ENCODE measurements at places on chromosomes 16 and 17.
A peak's percentile ranks its signal among the peaks of the same experiment; 100 is the strongest.

GRCh38 chr17:18182978-18183333 lies 672 bp upstream of the ALKBH5 start:
- DNase-seq: peak; percentile 86

- DNase-seq: peak; percentile 83
Observed at GRCh38 chr16:2147981-2148671, at the start of gene RAB26. Gene RAB26 (plus strand): TSS chr16:2148625. CDS start chr16:2148784, 159 bp downstream.

DNA sequence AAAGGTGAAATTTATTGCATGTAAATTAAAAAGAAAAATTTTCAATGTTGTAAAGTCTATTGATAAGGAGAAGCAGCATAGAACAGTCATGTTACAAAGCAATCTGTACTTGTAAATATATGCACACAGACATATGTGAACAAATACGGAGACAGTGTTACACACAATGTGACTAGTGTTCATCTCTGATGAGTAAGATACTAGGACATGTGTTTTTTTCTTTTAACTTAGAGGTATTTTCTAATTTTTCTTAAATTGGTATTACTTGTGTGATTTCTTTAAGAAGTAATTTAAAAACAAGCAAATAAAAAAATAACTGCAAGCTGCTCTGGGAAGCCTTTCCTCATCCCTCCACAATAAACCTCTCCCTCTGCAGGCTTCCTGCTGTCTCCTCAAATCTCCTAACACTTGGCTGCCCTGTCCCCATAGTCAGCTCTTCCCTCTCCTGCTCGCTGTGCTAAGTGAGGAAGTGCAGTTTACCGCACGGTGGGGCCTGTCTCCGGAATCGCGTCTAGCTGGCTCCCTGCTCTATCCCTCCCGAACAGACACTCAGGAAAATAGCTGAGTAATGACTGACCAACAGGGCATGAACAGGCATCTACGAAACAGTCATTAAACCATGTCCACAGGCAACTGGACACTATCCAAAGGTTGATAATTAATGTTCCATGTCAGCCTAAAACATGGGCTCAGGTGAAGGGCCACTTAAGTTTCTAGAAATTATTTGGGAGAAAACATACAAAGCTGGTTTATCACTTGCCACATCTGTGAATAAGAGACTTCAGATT lies 35.9 kb downstream of the CMTM4 start:
- DNase-seq: no peak

GRCh38 chr16:11781773-11782172 lies 15.3 kb downstream of the ZC3H7A start:
- DNase-seq: no peak

DNA sequence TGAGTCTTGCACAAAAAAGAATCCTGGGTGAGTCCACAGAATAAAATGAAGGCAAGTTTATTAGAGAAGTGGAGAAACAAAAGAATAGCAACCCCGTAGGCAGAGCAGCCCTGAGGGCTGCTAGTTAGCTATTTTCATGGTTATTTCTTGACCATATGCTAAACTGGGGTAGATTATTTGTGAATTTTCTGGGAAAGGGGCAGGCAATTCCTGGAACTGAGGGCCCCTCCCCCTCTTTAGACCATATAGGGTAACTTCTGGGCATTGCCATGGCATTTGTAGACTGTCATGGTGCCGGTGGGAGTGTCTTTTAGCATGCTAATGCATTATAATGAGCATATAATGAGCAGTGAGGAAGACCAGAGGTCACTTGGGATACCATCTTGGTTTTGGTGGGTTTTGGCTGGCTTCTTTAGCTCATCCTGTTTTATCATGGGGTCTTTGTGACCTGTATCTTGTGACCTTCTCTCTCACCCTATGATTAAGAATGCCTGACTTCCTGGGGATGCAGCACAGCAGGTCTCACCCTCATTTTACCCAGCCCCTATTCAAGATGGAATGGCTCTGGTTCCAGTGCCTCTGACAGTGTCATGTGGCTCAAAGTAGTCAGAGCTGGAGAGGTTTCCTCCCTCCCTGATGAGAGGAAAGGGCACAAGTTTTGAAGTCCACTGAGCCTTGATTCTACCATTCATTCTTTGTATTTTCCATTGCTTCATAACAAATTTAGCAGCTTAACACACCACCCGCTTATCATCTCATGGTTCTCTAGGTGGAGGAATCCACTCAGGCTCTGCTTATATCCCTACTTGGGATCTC lies 55.7 kb upstream of the LGALS9 start:
- no peak for DNase-seq

DNA sequence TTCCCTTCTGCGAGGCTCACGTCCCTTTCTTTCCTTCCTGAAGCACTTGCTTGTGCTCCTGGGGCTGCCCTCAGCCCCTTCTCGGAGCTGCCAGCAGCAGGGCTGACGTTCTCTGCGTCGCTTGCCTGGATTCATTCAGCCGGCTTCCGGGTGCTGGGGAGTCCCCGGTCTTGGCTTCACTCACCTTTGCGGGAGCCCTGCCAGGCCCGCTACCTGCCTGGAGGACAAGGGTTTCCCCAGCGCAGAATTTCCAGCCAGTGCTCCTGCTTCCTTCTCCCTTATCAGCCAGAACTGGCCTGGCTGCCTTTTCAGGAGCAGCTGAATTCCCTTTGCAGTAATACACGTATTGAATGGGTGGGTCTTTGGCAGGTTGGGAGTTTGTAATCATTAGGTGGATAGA lies 22.1 kb upstream of the IL17C start:
- DNase-seq: no peak

- no peak for DNase-seq
Observed at GRCh38 chr16:2777903-2778629, 986 bp upstream of the ELOB start.

DNA sequence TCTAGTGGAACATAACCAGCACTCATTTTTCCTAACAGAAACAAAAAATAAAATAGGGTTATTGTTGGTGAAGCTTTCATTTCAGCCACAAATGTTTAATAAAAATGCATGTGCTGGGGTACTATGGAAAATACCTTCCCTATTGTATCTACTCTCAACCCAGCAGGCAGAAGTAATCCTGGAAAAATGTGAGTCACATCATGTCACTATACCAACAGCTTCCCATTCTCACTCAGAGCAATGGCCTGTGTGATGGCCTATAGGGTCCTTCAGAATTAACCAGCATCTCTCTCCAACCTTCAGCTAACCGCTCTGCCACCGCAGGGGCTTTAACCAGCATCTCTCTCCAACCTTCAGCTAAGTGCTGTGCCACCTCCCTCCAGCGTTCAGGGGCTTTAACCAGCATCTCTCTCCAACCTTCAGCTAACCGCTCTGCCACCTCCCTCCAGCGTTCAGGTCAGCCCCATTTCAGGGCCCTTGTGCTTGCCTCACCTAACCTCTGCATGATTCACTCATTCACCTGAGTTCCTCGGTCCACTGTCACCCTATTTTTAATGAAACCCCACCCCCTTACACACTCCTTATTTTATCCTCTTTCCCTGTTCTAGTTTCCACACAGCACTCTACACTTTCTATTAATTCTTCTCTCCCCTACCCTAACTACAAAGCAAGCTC lies 34.0 kb downstream of the UBE2G1 start:
- DNase-seq: no peak

DNA sequence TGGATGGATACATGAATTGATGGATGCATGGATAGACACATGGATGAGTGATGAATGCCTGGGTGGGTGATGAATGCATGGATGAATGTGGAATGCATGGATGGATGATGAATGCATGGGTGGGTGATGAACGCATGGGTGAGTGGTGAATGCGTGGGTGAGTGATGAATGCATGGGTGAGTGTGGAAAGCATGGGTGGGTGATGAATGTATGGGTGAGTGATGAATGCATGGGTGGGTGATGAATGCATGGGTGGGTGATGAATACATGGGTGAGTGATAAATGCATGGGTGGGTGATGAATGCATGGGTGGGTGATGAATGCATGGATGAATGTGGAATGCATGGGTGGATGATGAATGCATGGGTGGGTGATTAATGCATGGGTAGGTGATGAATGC lies 83.9 kb upstream of the HSBP1 start:
- no peak for DNase-seq

GRCh38 chr16:54511222-54511731 lies 224.7 kb upstream of the IRX3 start:
- DNase-seq: no peak

DNA sequence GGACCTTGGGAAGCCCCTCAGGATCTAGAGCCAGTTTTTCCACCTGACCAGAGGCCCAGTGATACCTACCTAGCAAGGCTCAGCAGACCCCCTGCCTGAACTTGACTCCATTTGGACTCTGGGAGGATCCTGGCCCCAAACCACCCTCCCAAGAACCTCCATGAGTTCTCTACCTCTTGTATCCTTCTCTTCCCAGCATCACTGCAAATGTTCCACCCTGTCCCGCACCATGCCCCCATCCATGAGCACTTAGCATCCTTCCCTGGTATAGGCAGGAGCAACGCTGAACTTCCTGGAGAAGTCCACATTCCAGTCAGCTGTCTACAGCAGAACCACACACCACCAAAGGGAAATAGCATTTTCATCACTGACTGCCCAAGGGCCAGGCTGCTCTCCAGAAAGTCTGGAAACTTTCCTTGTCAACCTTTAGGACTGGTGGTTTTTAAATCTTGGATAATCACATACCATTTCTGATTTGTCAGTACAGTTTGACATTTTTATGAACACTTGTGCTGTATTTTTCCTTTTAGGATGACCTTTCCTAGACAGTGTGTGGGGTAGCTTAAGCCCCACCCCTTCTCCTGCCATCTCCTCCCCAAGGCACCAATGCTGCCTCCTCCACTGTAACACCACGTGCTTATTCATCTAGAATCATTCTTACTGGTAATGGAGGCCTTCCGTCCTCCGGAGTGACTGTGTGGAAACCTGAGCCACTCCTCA lies 13.9 kb downstream of the EIF4A3 start:
- no peak for DNase-seq

GRCh38 chr17:58066401-58066800 lies 16.8 kb upstream of the DYNLL2 start:
- DNase-seq: no peak

GRCh38 chr17:41956522-41956921 lies 10.1 kb upstream of the CNP start:
- no peak for DNase-seq

DNA sequence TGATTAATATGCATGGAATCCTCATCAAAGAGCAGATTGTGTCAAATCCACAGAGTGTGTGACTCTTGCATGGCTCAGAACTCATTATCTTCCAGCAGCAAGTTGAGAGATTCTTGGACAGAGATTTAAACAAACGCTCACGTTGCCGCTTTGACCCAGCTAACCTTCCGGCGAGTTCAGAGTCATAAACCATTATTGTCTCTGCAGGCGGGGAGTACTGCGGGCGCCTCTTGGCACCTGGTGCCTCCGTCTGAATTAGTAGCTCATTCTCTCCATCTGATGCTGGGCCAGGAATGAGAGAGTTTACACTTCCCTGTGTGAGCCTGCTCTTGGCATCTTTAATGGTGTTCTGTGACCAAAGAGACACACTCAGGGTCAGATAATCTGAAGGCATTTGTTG lies 138.6 kb upstream of the WSCD1 start:
- DNase-seq: no peak

- DNase-seq: no peak
Observed at GRCh38 chr16:85036236-85037049, 8.8 kb downstream of the KIAA0513 start.

DNA sequence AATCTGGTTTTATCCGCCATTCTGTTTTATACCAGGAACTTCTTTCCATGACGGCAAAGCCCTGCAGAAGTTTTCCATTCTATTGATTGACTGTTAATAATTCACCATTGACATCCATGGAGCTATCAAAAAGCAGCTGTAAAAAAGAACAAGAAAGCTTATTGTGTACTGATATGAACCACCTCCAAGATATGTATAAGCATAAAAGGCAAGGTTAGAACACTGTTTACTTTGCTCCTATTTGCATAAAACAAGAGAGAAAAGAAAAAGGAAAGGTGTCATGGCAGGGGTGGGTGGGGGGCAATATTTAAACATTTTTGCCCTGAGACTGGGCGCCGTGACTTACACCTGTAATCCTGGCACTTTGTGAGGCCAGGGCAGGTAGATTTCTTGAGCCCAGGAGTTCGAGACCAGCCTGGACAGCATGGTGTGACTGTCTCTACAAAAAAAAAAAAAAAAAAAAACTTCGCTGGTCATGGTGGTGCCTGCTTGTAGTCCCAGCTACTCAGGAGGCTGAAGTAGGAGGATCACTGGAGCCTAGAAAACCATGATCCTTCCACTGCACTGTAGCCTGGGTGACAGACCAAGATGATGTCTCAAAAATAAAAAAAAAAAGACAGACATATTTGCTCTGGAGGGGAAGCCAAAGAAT lies 52.5 kb downstream of the TMEM114 start:
- DNase-seq: no peak

- DNase-seq: no peak
Observed at GRCh38 chr17:40352779-40353394, 11.7 kb downstream of the GJD3 start.

- no peak for DNase-seq
Observed at GRCh38 chr16:12548270-12548983, 255.3 kb downstream of the CPPED1 start.

DNA sequence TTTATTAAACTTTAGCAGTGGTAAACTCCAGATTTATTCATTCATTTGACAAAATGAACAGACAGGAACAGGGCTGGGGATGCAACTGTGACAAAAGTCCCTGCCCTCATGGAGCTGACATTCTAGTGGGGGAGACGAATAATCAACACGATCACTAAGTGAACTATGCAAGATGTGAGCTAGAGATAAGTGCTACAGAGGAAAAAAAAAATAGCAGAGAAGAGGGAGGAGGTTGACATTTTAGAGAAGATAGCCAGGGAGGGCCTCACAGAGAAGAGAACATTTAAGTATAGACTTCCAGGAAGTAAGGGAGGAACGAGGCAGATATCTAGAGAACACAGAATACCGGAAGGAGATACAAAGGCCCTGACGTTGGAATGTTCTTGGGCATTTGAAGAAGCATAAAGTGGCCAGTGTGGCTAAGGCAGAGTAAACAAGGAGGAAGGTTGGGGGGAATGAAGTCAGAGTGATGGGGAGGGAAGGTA lies 17.9 kb upstream of the AP1G1 start:
- DNase-seq: no peak

GRCh38 chr17:57273490-57273889 lies 17.2 kb downstream of the MSI2 start:
- no peak for DNase-seq

DNA sequence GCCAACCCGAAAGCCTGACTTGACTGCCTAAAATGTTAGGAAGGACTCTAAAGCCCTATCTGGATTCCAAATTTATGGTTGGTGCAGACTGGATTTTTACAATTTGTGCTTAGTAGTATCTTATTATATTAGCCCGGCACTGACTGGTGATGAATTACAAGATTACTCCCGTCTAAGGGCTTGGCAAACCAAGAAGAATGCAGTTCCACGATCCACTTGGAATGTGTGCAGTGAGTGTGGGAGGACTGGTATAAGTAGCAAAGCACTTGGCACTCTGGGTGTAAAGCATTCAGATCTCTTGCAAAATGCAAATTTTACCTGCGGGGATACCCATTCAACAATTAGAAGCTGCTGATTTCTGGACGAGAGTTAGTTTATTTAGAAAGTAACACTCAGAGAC lies 539.4 kb downstream of the MAF start:
- no peak for DNase-seq

Measured in NCI-H1930 (cell line).